ENCODE measurements at places on chromosomes 11 and 22. TPM values are rescaled to one million over a fixed set of nuclear protein-coding genes. Genes with fewer than 3 reads are reported as not detected.

DNA sequence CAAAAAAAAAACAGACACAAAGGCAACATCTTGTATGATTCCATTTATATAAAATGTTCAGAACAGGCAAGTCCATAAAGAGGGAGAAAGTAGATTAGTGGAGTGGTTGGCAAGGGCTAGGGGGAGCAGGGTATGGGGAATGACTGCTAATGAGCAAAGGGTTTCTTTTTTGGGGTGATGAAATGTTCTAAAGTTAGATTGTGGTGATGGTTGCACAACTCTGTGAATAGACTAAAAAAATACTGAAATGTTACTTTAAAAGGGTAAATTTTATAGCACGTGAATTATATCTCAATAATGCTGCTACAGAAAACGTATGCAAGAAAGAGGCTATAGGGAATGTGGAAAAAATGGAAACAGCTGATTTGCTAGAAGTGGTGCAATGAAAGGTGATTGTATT, 155.1 kb downstream of the TENM4 start:
- no peaks in the 10 kb centered on the region for H3K27me3 ChIP-seq
- H3K27ac ChIP-seq: no peak overlapping the region
- H3K36me3 ChIP-seq: peaks cover 25% of the 10 kb centered on the region
- no peak overlapping the region for H3K4me3 ChIP-seq

The OR4D11 gene
- total RNA-seq: not detected

- no peak overlapping the region for H3K27ac ChIP-seq
- no peaks in the 10 kb centered on the region for H3K27me3 ChIP-seq
- no peak for DNase-seq
- peaks cover 4% of the 10 kb centered on the region for H3K4me1 ChIP-seq
- peaks cover under 1% of the 10 kb centered on the region for H3K36me3 ChIP-seq
Observed at GRCh38 chr22:30859714-30860095, 108.9 kb downstream of the MORC2 start.

- H3K27ac ChIP-seq: no peak overlapping the region
- H3K4me3 ChIP-seq: no peak overlapping the region
- H3K4me1 ChIP-seq: no peaks in the 10 kb centered on the region
- no peak for DNase-seq
Observed at GRCh38 chr22:19591568-19591967, 67.4 kb upstream of the CLDN5 start.

DNA sequence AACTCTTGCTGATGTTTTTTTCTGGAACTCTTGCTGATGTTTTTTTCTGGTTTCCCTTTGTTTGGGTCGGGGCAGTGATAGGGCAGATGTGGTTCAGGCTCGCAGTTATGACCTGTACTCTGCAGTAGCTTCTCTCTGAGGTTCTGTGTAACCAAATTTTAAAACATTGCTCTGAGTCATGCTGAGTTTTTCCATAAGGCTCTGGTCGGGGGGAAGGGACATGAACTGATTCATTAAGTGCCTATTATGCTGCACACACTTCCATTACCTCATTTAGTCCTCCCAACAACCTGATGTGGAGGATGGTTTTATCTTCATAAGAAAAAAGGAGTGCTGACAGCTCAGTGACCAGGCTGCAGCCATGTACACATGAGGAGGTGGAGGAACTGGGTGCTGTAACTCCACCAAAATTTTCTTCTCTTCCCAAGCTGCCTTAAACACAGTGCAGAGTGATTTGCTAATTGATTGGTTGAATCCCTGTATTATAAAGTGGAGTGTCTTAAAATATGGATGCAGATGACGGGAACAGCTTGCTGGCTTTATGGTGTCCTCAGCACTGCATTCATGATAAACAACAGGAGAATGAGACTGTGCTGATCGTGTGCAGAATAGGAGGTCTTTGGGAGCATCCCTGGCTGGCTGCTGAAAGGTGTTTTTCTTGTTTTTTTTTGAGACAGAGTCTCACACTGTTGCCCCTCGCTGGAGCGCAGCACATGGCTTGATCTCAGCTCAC, 19.1 kb downstream of the TNRC6B start:
- no peaks in the 10 kb centered on the region for H3K36me3 ChIP-seq
- peak overlapping the region; percentile 9 for H3K27ac ChIP-seq

- no peaks in the 10 kb centered on the region for H3K36me3 ChIP-seq
- H3K4me3 ChIP-seq: no peak overlapping the region
- DNase-seq: no peak
Observed at GRCh38 chr11:96023275-96023674, 99.4 kb upstream of the MTMR2 start.

GRCh38 chr11:126385991-126386728, 30.7 kb downstream of the ST3GAL4 start:
- H3K36me3 ChIP-seq: no peaks in the 10 kb centered on the region
- no peak overlapping the region for H3K27ac ChIP-seq
- H3K27me3 ChIP-seq: no peaks in the 10 kb centered on the region
- no peak overlapping the region for H3K4me3 ChIP-seq
- no peak for DNase-seq
